ENCODE measurements at places on chromosomes 5 and 9. TPM values are rescaled to one million over a fixed set of nuclear protein-coding genes. Genes with fewer than 3 reads are reported as not detected.

The EGR1 gene
- 5.5 TPM for total RNA-seq

The BAAT gene
- not detected for total RNA-seq

The GAPT gene
- total RNA-seq = 0.92 TPM

The ADCY2 gene
- 0.19 TPM for total RNA-seq

The P4HA2 gene
- total RNA-seq = 88.7 TPM

The AGXT2 gene
- total RNA-seq = not detected

All from Right ventricle myocardium inferior (tissue), 1 donor.